K562 (cell line): ENCODE measurements at places on chromosomes 1 and 21.

- DNase-seq, result peak; percentile 65
These were observed 248.3 kb upstream of the CAMK1G start for GRCh38 chr1:209335178-209335577.

GRCh38 chr1:76066394-76066793 is 8.2 kb upstream of the ST6GALNAC3 start:
- no peak for DNase-seq

DNA sequence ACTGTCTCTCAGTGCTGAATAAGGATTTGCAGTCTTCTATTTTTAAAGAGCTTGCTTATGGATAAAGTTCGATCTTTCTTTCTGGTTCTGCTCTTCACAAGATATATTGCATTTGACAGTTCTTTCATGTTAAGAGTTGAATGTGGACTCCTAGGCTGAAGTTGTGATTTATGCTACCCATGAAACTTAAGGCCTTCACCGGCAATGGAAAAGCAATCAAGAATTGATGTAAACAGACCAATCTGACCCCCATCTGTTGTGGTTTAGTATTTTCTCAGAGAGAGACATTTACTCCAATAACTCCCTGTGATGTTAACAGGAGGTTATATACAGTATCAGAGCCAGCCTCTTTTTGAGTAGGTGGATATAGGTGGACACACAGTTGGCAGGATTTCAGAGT is 165.8 kb downstream of the PAPPA2 start:
- no peak for DNase-seq

GRCh38 chr21:33943293-33943692 is 27.7 kb upstream of the ATP5PO start:
- no peak for DNase-seq

GRCh38 chr1:246219508-246220030 is 287.5 kb downstream of the SMYD3 start:
- DNase-seq, result no peak

DNA sequence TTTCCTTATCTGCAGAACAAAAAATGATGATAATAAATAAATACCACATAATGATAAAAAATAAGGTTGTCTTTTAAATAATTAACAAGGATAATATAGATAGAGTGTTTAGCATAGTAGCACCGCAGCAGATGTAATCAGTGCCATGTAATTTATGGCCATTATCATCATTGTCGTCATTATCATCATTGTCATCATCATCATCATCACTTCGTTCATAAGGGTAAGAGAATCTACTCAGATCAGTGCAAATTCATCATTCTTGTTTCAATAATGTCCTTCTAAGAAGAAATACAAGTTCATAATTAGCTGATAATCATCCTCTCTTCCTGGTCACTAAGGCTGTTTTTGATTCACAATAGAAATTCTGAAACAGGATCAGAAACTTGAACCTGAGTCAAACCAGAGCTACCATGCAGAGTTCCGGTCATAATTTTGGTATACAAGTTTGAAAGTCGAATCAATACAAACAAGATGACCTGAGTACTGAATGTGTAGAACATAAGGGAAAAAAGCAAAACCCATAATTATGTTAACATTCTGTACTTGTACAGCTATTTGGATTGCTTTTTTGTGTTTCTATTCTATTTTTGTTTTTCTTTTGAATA is 172.0 kb downstream of the LRRC40 start:
- DNase-seq, result no peak

DNA sequence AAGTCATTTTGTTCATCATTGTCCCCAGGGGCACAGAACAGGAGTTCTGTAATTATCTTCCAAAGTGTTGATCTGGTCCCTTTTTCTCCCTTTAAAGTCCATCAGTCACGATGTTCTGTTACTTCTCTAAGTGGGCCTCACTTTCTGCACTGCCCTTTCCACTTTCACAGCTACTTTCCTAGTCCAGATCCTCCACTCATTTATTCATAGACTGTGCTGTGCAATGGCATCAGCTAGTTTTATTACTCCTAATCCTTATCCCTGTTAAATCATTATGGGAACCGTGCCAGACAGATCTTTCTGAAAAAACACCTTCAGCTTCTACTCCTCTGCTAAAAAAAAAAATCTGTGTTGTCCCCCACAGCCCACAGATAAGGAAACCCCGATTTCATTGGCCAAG is 64.0 kb upstream of the BCL10 start:
- DNase-seq, result no peak

GRCh38 chr1:38818175-38818976 is 41.2 kb downstream of the RRAGC start:
- peak; percentile 68 for DNase-seq

DNA sequence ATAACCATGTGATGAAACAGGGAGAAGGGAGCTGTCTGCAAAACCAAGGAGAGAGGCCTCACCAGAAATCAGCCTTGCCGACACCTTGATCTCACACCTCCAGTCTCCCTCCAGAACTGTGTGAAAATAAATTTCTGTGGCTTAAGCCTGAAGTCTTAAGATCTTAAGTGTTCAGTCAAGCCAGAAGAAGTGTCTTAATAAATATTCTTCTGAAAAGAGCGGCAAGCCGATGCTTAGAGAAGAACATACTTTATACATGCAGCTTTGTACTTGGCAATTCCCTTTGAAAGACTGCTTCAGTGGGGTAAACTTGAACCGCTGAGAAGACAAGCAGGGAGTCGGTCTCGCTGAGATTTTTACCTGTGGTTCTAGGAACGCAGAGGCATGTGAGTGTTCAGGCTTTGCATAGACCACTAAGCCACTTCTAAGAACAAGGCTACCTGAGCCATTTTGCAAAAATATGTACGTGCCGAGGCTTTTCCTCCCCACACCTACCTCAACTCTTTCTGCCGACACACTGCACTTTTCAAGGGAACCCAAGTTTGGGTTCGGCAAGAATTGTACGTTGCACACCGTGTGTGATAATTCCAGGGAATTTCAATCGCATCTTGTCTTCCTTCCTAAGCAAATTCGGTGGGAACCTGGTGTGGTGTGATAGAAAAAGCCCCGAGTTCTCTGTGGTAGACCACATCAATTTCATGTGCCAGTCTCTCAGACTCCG is 3.4 kb downstream of the RUNX1 start:
- DNase-seq, result no peak

- DNase-seq, result no peak
These were observed 216 bp downstream of the PRKCZ start for GRCh38 chr1:2050461-2050792.

- DNase-seq, result no peak
These were observed 26.6 kb downstream of the RPS6KA1 start for GRCh38 chr1:26556111-26556510.

DNA sequence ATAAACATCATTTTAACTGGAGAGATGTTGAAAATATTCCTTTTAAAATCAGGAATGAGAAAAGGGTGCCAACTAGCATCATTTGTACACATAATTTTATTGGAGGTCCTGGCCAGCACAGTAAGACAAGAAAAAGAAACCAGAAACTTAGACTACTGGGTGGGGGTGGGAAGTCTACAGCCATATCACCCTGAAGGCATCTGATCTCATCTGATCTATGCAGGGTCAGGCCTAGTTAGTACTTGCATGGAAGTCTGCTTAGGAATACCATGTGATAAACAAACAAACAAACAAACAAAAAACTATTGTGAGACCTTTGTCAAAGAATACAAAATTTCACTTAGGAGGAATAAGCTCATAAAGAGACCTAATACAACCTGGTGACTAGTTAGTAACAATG is 54.2 kb downstream of the EIF2B3 start:
- no peak for DNase-seq

DNA sequence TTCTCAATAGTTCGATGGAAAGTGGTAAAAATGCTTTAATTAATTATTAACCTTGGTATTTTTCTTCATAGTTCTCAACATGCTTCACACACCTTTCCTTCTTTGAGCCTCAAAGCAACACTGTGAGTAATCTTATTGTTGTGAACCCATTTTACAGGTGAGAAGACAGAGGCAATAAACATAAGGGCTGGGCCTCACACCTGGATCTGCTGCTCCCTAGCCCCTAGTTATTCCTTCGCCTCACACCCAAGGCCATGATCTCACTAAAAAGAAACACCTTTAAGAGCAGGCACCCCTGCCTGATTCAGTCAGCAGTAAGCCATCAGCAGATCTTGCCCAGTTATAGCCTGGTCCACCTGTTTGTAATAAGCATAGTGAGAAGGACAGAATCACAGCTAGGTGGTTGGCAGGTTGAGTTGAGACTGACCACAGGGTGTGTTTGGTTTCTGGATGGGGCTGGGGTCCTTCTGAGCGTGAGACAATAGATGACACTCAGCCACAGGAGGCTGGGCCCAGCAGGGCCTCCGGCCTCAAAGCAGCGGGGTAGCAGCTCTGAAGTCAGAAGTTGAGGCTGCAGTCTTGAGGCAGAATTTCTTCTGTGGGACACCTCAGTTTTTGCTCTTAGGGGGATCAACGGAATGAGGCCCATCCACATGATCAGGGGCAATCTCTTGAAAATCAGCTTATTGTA is 203.9 kb downstream of the RHOU start:
- DNase-seq, result no peak

DNA sequence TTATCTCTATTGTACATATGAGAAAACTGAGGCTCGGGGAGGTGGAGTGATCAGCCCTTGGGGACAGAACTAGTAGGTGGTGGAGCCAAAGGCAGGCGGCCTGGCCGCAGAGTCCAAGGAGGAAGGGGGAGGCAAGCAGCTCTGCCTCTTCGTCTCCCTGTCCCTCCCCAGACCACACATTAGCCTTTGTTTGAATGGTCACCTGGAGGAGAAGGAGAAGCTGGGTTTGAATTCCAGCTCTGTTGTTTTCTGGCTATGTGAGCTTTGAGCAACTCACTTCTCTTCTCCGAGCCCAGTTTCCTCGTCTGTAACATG is 21.4 kb upstream of the LAPTM5 start:
- DNase-seq, result no peak

DNA sequence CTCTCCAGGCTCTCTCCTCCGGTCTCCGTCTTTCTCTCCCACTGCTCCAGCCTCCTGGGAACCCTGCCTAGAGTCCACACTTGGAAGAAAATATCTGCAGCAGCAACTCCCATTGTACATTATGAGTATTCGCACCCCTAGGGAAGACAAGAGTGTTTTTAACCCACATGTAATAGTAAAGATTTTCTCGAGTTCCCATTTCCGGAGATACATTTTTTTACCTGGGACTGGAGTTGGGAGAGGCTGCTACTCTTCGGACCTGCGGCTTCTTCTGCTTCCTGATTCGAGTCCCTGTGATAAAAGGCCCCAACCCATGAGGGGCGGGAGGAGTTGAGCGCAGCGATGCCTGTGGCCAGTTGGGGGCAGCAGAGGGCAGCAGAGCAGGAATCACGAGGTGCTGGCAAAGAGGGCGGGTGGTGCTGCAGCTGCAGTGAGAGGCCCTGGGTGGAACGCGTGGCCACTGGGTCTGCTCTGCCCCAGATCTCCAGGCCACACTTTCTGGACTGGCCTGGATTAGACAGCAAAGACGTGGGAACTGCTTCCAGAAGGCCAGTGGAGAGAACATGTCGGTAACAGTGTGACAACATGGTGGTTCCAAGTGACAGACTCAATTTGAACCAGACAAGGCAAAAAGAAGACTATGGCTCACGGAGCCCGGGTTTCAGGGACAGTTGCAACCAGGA is 221.0 kb upstream of the CSF3R start:
- DNase-seq, result peak; percentile 87

DNA sequence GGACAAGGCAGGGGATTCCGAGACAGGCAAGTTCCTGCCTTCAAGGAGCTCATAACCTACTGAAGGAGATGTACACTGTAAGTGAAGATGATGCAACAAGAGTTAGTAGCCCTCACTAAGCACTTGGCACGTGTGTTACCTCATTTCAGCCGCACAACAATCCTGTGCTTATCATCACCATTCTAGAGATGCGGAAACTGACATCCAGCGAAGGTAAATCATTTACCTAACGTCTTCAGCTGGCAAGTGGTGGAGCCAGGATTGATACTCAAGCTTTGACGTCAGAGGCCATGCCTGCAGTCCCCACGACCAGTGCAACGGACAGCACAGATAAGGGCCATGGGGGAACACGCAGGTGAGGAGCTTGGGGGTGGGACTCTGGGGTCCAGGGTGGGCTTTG is 2.9 kb upstream of the UBXN10 start:
- no peak for DNase-seq
